Right ventricle myocardium inferior (tissue), 1 donor: ENCODE measurements at places on chromosomes 6 and 20. TPM values are rescaled to one million over a fixed set of nuclear protein-coding genes. Genes with fewer than 3 reads are reported as not detected.

GRCh38 chr6:46015119-46015968 lies at the start of gene CLIC5:
Gene CLIC5 (minus strand): TSS chr6:46015860. CDS start chr6:46015542, 318 bp downstream.
- DNase-seq, result peak; percentile 85

DNA sequence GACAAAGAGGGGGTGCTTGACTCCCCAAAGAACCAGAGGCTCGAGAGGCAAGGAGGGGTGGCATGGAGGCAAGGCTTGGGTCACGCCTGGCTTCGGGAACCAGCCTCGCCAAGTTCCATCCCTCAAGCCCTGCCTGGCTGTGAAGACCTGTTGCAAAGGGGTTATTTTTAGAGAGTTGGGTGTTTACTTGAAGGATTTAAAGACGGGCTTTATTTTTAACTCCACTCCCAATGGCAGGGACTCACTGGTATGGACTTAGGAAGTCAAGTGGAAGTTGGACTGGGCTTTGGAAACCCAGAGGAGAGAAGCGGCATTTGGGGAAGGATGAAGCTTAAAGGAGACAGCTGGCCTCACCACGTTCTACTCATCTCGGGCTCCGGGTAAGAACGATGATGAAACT lies 43.1 kb downstream of the JPH2 start:
- DNase-seq, result no peak

DNA sequence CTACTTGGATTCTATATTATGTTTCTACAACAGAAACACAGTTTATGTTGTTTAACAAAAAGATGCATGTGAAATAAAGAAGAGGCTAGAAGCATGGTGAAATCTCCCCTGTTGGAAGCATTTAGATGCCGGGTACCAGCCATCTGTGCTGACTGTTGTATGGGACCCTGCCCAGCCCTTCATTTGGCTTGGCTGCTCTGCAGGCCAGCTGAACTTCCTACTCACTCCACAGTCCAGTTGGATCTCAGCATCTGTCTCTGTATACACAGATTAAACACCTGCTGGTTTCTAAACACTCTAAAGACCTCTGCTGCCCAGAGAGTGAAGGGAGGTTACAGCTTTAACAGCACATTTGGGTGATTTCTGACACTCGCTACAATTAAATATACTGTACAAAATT lies 228.3 kb downstream of the SLC35F1 start:
- no peak for DNase-seq

DNA sequence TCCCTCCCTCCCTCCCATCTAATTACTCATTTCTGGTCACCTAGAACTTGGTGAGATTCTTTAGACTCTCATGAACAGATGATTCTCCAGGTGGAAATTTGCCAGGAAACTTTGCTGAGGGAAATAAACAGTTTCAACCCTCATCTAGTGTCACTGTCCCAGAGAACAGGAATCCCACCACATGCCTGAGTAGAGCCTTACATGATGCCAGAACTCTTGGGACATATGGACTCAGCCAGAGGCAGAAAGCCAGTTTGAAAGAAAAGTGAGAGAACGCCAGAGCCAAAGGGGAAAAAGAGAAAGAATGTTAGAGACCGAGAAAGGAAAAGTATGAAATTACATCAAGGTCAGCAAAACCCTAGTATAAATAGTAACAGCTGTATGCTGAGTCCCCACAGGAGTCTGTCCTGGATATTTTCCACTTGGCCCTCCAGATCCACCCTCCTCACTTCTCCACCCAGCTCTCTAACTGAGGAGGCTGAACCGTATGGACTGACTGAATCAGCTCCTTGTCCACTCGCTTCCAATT lies 127.5 kb upstream of the COL21A1 start:
- DNase-seq, result no peak

GRCh38 chr6:19297880-19298279 lies 539.3 kb upstream of the ID4 start:
- no peak for DNase-seq

DNA sequence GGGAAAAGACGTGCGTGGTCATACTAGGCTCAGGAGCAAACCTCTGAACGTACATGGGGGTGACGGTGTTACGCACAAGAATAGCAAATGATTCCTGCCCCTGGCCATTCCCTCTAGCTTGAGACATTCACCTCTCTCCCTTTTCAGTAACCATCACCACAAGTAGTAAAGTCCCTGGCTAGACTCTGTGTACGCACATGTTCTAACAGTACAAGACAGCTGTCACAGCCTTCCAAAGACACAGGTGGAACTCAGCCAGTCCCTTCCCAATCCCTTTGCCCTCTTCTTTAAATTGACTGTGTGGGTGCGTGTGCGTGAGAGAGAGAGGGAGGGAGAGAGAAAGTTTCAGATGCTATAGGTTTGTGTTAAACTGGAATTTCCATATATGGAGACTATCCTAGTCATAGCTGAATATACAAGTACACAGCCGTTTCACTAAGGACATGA lies 67.3 kb downstream of the LY86 start:
- DNase-seq, result no peak

DNA sequence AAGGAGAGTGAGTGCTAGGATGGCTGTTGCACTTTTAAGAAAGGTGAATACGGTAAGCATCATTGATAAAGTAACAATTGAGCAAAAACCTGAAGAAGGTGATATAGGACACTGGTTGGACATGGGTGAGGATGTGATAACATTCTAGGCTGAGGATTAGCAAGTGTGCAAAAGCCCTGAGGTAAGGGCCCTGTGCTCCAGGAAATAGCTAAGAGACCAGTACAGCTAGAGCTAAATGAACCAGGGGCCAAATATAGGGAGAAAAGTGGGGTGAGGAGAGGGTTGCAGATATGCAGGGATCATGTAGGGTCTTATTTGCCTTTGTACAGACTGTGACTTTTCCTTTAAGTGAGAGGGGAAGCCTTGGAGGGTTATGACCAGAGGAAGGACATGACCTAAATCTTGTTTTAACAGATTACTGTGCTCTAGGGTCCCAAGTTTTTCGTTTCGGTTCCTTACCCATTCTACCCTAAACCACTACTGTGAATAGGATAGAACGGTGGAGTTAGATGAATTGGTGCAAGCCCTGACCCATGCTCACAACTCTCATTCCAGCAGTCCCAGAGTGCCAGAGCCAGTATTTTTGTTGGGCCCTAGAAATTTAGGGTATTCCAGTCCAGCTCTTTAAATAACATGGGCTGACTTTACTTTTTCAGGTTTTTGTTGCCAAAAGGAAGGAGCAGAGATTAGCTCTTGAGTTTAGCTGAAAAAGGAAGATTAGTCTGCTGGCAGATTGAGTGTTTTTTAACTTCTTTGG lies 10.7 kb downstream of the MAPK14 start:
- no peak for DNase-seq

GRCh38 chr6:24621626-24622289 lies 24.2 kb downstream of the KIAA0319 start:
- DNase-seq, result no peak

DNA sequence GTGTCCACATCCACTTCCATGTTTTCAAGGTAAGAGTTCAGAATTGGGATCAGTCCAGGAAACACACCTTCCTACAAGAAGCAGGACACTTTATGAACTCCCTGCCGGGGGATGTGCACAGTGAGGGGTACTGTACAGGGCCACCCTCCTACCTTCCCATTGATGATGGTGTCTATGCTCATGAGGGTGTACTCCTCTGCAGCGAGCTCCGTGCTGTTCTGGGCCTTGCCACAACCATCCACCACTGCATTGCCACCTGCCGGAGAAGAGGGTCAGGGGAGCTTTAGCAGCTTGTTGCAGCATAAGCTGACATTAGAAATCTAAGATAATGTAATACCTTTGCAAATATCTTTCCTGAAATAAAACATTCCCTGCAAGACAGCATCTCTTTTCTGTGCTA lies 44.8 kb downstream of the GCLC start:
- DNase-seq, result no peak

DNA sequence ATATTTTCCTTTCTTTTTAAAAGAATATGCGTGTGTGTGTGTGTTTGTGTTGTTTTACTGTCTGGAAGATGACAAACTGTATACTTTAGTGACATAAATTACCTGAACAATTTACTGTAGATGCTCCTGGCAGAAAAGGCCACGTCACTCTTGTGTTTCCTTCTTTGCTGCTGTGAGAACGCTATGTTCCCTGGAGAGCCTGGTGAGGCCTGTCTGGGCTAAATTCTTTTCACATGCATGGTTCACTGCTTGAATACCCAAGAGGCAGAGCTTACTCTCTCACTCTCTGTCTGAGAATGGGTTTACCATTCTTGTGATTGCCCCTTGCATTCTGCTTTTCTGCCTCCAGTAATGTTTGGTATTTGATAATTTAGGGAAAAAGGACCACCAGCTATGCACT lies 64.3 kb downstream of the EDN1 start:
- DNase-seq, result no peak

GRCh38 chr20:1405801-1406200 lies 12.9 kb upstream of the FKBP1A start:
- no peak for DNase-seq

DNA sequence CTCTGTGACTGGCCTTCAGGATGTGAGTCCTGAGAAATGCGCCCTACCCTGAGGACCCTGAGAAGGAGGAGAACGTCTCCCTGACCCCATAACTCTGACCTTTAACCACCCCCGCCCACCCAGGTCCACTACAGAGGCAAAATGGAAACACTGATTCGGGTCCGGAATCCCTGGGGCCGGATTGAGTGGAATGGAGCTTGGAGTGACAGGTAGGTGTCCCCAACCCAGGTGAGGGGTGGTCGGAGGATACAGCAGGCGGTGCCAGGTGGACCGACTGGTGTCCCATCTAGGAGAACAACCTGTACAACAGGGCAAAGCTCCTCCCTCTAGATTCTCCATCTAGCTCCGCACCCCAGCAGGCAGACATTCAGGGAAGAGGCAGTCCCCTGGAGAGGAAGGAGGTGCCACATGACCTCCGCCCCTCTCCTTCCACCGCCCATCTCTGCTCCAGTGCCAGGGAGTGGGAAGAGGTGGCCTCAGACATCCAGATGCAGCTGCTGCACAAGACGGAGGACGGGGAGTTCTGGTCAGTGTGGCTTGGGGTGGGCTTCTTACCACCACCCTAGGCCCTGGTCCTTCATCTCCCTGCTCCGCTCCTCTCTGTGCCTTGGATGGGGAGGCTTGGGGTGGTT lies 17.6 kb downstream of the CAPN11 start:
- DNase-seq, result peak; percentile 66

DNA sequence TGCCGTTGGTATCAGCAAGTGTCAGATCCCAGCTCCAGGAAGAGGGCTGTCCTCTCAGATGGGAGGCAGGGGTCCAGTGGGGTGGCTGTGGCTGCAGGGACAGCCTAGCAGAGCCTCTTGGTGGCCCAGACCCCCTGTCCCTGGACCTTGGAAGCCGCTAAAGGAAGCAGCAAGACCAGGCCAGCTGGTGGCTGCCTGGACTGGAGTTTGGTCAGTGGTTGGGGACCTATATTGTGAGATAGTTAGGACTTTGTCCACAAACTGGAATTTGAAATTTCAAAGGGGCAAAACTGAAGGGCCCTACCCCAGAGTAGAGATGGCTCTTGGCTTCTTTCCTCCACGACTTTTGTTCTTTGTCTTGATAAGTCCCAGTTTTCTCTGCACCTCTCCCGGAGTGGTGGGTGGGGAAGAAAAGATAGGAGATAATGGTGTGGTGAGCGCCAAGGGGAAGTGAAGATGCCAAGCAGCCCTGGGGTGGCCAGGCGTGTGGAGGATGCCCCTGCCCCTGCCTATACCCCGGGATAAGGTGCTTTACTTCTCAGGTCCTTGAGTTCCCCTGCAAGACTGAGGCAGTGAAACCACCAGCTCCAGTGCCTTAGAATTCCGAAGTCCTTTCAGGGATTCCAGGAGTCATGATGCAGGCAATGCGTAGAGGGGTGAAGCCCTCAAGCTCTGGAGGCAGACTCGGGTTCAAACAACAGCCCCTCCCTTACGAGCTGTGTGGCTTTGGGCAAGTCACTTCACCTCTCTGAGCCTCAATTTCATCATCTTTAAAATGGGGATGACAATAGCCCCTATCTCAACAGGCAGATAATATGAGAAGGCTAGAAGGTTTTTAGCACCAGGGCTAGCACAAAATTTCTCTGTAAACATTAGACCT lies 40.2 kb downstream of the HNF4A start:
- DNase-seq, result no peak

GRCh38 chr6:128000363-128000762 lies 99.5 kb upstream of the THEMIS start:
- DNase-seq, result no peak

DNA sequence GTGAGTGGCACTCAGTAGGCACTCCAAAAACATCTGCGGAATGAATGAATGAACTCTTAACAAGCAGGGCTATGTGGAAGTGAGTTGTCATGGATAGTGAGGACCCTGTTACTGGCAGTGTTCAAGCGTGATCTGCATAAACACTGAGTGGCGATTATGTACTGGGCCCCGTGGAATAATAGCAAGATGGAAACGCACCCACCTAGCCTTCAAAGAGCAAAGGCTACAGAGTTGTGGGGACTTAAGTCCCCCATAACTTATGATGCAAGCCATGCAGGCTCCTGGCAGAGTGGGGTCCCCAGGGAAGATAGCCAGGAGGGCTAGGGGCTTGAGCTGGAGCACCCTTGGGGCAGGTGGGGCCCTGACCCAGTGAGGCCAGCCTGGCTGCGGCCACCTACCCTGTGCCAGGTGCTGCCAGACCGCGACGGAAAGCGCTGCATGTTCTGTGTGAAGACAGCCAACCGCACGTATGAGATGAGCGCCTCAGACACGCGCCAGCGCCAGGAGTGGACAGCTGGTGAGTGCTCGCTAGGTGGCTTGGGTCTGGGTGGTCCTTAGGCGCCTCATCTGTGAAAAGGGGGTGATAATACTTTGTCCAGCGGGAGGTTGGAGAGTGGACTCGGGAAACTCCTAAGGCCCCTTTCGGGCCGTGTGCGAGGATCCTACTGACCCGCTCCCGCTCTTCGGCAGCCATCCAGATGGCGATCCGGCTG lies 20.0 kb downstream of the DEF6 start:
- no peak for DNase-seq

GRCh38 chr6:163731215-163732013 lies 316.9 kb downstream of the QKI start:
- no peak for DNase-seq

GRCh38 chr6:44985006-44985405 lies 343.1 kb upstream of the RUNX2 start:
- DNase-seq, result no peak

GRCh38 chr20:63232235-63233060 lies 3.3 kb upstream of the BIRC7 start:
- DNase-seq, result no peak

- no peak for DNase-seq
Observed at GRCh38 chr6:161482517-161482858, 208.6 kb upstream of the AGPAT4 start.

DNA sequence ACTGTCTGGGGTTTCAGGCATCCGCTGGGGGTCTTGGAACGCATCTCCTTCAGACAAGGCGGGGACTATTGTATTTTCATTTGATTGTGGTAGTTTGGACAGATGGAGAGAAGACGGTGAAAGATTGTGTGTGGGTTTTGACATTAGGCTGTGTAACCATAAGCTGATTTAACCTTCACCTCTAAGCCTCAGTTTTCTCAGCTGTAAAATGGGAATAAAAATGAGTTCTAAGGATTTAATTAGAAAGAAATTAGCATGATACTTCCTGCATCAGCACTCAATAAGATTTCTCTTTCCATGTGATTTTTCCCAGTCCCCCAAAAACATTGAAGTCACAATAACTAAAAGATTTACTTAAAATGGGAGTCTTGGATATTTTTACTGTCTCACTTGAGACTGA lies 78.1 kb downstream of the CBFA2T2 start:
- DNase-seq, result no peak

THBD gene
- total RNA-seq, result 17.4 TPM

ZKSCAN3 gene
- total RNA-seq, result 4.0 TPM

NMBR gene
- not detected for total RNA-seq

OGFR gene
- total RNA-seq, result 22.5 TPM

MOXD1 gene
- total RNA-seq, result 3.1 TPM

SOX18 gene
- 38.4 TPM for total RNA-seq

SEMG1 gene
- not detected for total RNA-seq

PLN gene
- total RNA-seq, result 2,685 TPM

HLA-C gene
- 185 TPM for total RNA-seq

CBLN4 gene
- total RNA-seq, result not detected

LY6G6D gene
- not detected for total RNA-seq

COL9A3 gene
- 5.5 TPM for total RNA-seq

MLN gene
- not detected for total RNA-seq
